ENCODE measurements at places on chromosomes 7 and 10.

- DNase-seq: peak; percentile 14
Measured at GRCh38 chr10:63883861-63884260, 362.7 kb downstream of the REEP3 start.

- no peak for DNase-seq
Measured at GRCh38 chr10:8985651-8986050, 931.2 kb downstream of the GATA3 start.

DNA sequence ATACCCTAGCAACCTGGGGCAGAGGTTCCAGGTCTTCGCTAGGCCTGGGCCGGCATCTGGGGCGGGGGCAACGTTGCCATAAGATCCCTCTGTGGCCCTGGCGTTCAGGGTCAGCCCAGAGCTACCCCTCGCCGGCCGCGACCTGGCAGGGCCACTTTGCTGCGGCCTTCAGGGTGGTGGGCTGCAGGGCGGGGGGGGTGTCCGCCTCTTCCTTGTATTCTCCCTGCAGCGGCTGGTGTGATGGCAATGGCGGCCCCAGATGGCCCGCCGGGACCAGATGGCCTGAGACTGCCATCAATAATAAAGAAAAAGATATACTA, 539.2 kb upstream of the POT1 start:
- DNase-seq: no peak

GRCh38 chr10:96693431-96693830, 26.9 kb downstream of the PIK3AP1 start:
- DNase-seq: no peak

DNA sequence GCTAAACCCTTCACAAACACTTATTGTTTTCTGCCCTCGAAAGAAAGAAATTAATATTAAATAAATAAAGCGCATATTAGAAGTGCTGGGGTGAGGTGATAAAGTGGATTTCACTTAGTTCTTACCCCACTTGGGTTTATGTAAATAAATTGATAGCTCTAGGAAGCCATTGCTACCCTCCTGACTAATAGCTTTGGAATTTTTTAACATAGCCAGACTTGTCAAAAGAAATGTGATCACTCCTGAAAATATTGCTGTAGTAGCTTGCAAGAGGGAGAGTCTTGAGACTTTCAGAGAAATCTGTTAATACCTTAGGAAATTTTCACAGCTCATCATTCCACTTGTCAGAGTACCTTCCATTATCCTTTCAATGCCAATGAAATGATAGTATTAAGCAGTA, 7.6 kb downstream of the ARL5B start:
- DNase-seq: no peak

GRCh38 chr10:81575036-81575435, 300.0 kb upstream of the NRG3 start:
- DNase-seq: no peak

GRCh38 chr10:77586719-77587415, 50.7 kb downstream of the KCNMA1 start:
- DNase-seq: no peak

- DNase-seq: peak; percentile 32
Measured at GRCh38 chr7:84971360-84971759, 215.5 kb downstream of the SEMA3D start.

DNA sequence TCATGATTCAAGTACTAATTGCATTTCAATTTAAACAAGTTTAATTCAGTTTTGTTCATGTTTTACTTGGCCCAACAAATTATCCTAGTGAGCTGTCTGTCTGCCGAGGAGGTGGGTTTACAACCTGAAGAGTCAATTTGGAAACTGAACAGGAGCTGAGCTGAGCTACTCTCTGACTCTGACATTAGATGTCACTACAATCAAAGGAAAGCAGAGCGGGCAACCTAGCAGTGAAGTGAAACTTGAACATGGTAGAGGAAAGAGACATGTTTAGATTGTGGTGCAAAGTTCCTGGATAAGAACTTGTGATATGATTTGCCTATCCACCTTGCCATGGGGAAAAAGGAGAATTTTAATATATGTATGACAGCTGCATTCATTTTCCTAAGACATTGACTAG, 9.6 kb upstream of the AGR3 start:
- peak; percentile 8 for DNase-seq

DNA sequence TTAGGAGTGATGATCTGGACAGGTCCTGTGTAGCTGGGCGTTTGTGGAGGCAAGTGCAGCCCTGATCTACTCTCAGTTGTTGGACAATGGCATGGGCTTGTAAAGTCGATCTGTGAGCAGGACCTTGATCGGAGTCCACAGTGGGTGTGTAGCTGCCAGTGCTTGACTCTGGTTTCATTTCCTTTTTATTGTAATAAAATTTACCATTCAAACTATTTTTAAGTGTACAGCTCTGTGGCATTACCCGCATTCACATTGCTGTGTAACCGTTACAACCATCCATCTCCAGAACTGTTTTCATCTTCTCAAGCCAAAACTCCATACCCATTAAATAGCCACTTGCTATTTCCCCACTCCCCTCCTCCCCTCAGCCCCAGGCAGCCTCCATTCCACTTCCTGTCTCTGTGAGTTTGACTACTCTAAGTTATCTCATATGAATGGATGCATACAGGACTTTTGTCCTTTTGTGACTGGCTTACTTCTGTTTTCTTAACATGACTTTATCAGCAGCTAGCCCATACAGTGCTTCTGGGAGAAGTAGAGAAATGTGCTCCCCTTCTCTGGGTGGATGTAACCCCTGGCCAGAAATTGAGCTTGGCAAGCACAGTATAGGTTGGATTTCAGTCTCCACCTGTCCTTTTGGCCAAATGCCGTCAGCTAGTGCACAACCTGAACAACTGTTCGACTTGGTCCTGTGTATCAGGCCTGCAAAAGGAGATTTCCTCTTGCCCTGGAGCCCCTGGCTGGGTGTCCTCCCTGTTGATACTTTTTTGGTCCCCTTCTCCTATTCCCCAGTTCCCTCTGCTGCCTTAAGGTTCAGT, 180.0 kb downstream of the LRMDA start:
- DNase-seq: no peak

- DNase-seq: peak; percentile 78
Measured at GRCh38 chr7:111089822-111090426, 1.0 kb upstream of the LRRN3 start.

DNA sequence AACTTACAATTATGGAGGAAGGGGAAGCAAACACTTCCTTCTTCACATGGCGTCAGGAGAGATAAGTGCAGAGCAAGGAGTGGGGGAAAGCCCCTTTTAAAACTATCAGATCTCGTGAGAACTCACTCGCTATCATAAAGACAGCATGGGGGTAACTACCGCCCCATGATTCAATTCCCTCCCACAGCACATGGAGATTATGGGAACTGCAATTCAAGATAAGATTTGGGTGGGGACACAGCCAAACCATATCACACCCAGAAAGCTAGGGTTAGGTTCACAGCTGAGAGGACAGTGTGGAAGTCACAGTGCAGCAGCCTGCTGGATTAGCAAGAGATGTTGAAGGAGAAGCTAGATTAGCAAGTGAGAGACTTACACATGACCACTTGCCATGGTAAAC, 81.6 kb downstream of the CRTAC1 start:
- DNase-seq: no peak

GRCh38 chr10:1559761-1560160, 177.6 kb downstream of the ADARB2 start:
- DNase-seq: no peak

- no peak for DNase-seq
Measured at GRCh38 chr7:80226629-80227028, 92.0 kb downstream of the GNAI1 start.

DNA sequence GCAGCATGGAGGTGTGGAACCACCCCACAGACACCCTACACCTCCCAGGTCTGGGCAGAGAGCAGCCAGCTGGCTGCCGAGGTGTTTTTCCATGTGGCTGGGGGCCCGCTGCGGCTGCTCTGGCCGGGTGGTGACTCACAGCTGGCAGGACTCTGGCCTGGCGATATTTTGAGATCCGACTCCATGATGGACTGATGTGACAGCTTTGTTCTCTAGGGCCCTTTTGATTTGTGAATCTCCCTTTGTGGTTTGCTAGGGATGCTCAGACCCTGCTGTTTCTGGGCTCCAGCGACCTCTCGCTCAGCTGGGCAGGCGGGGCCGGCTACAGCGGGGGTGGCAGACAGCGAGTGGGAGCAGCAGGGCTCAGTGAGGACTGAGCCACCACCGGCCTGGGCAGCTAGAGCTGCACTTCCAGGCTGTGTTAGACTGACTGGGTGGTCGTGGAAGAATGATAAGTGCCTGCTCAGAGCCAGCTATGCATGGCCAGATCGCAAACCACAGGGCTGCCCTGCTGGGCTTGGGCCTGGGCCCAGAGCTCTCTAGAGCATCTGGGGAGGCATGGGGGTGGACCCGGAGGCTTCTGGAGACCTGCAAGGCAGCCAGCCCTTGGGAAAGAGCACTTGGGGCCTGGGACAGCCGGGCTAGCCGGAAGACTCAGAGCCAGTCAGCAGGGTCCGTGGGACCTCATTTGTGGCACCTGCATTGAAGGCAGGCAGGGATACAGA, 46.2 kb upstream of the GDF10 start:
- no peak for DNase-seq

GRCh38 chr10:89371079-89371478, 6.8 kb upstream of the IFIT1B start:
- no peak for DNase-seq

DNA sequence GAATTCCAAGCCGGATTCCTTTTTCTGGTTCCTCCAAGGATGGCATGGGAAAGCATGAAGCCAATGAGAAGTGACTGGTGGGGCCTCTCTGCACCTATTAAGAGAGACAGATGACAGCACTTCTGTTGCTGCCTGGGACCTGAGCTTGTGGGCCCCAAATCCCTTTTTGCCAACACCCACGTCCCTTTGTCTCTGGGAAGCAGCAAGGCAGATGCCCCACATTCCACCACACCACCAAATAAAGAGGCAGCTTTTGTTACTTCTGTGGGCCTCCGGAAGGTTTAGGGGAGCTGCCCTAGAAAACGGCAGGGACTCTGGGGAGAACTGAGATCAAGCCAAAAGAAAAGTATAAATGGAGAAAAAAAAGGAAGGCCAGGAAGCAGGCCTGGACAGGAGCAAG, 3.4 kb downstream of the CCDC136 start:
- no peak for DNase-seq

GRCh38 chr10:77859200-77859864, 67.2 kb downstream of the DLG5 start:
- no peak for DNase-seq

DNA sequence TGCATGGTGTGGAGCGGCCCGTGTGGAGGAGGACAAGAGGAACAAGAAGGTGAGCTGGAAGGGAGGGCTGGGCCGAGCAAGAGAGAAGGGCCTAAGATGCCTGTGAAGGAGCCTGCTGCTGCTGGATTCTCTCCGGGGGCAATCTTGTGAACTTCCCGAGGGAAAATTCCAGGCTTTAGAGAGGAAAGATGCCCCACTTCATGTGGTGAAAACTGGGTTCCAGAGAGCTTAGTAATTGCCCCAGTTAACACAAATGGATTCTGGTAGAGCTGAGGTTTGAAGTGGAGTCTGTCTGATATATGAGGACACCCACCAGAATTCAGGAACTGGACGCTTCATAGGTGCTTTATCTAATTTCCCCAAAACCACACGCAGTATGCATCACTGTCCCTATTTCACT, 114.1 kb upstream of the ZMIZ1 start:
- no peak for DNase-seq

- DNase-seq: peak; percentile 44
Measured at GRCh38 chr7:48741545-48741944, 182.8 kb upstream of the CDC14C start.

GRCh38 chr10:89478085-89478738, 57.2 kb downstream of the SLC16A12 start:
- no peak for DNase-seq

DNA sequence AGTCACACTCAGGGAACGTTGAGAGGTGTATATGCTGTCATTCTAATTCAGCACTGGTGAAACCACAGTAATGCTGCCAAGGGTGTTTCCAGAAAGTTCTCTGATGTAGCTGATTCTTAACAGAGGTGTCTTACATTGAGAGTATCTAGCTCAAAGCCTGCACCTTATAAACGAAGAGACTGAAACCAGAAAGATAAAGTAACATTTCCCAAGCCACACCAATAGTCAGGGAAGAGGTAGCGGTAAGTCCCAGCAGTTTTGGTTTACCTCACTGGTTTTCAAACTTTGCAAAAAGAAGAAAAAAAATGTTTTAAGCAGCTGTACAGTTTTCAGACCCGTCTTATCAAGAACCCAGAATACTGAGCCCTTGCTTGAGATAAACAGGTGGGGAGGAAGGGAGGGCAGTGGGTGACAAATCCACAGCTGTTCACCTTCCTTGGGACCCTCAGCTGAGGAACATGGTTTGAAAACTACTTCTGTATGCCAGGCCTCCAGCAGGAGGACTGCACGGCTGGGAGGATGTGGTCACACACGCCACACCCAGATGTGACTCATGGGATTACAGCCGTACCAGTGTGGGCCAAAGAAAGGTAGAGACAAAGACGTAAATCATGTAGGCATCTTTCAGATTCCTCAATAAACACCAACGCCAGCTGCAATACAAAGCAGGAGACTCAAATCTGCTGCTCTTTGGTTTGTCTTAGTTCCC, 63.9 kb upstream of the GSDME start:
- DNase-seq: no peak

GRCh38 chr10:7301006-7301778, 109.6 kb downstream of the SFMBT2 start:
- DNase-seq: no peak

GRCh38 chr7:925601-926000, 28.9 kb downstream of the ADAP1 start:
- DNase-seq: no peak

- no peak for DNase-seq
Measured at GRCh38 chr10:86392723-86393094, 26.1 kb upstream of the GRID1 start.

GRCh38 chr10:123517426-123517825, 148.7 kb upstream of the GPR26 start:
- no peak for DNase-seq

GRCh38 chr7:76428868-76429805, 4.4 kb downstream of the ZP3 start:
- no peak for DNase-seq

DNA sequence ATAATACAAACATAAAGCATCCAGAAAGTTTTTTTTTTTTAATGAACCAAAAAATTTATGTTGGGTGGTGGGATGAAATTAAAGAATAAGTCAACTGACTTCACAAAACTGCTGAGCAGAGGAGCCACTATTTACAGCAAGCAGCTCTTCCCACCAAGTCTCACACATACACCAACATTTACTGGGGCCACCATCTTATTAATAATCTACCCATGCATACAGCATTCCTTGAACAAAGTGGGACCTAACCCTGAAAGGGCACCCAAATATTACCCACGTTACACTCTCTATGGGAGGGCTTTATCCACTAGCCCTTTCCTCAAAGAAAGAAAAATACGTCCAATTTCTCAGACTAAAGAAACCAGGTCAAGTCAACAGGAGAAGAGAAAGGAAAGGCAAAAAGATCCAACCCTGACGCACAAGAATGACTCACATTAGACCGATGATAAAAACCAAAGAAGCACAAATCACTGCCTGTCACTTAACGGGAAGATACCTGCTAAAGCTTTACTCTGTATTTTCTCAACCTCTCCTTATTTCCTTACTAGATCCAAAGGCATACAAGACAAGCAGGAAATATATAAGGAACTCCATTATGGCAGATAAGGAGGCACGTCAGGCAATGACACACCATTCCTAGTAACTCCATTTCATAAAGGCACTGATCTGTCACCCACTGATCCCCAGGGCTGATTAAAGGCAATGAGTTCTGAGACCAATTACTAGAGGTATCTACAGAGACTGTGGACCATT, 141.8 kb upstream of the ASAH2 start:
- no peak for DNase-seq

- no peak for DNase-seq
Measured at GRCh38 chr7:100356416-100357068, 1.4 kb upstream of the PILRB start.
